HTR-8/SVneo (cell line): ENCODE measurements at places on chromosomes 16 and 17.

- peak; percentile 75 for DNase-seq
Measured at GRCh38 chr16:2333772-2334379, 6.7 kb downstream of the ABCA3 start.

- DNase-seq = no peak
Measured at GRCh38 chr16:70757183-70757582, 43.8 kb downstream of the VAC14 start.

DNA sequence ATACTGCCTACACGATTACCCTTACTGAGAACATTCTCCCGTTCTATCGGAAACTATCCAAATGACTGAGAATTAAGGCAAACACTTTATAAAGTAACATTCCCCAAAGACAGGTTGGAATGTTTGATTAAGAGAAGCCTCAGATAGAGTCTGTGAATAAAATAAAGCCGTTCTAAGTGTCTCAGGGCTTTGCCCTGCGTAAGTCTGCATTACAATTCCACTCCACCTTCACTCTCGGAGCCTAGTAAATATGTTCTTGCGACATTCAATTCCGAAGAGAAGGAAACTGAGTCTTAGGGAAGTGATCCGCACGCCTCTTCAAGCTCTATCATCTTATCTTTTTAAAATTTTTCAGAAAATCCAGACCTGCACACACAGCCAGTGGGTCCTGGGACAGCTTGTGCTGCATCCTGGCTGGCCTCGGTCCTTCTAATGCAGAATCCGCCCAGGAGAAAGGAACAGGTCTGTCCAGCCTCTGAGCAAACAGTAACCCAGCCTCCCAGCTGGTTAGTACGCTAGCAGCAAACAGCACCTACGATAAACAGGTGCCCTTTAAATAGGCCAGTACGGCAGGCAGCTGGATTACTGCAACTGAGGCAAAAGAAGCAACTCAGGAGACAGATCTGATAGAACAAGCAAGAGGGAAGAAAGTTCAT, 254.1 kb upstream of the IRX3 start:
- DNase-seq = no peak

DNA sequence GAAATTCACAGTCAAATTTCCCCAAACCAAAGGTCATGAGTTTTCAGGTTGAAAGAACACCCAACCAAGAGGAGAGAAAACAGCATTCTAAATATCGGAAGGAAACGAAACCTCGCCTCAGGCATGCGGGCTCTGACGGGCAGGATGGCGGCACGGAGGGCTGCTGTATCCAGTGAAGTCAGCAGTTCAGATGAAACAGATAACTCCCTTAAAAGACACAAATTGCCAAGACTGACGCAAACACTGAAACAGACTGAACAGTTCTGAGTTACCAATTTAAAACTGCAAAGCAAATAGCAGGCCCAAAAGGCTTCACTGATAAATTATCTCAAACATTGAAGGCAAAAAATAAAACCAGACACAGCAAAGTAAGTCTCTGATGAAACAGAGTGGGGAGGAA, 20.6 kb upstream of the CDH15 start:
- DNase-seq = no peak

DNA sequence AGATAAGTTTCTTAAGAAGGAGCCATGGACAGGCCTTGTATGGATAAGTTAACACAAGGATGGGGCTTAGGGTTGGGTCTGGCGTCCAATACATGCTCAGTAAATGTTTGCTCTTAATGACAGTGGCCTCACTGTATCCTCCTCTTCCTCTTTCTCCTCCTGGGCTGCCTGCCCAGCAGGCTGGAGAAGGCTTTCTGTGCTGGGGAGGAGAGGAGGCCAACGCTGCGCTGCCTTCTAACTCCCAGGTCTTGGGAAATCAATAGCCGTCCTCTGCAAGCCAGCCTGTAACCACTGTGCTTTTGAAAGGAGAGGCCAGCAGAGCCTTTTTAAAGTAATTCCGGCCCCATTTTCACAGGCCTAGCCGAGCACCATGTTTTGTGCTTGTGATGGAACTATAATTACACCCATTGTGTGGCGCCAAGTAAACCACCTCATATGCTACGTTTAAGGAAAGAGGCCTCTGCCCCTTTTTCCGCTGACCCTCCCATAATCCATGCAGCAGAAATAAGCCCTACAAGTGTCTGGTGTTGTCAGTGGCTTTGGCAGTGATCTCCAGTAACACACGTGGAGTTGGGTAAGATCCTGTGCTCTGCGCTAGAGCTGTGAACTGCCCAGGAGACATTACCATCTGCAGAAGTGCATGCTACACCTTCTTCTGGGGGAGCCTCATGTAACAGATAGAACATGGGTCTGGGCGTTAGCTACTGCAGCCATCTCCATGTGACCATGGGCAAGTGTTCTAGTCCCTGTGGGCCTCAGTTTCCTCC, 368.2 kb downstream of the SNX29 start:
- no peak for DNase-seq

DNA sequence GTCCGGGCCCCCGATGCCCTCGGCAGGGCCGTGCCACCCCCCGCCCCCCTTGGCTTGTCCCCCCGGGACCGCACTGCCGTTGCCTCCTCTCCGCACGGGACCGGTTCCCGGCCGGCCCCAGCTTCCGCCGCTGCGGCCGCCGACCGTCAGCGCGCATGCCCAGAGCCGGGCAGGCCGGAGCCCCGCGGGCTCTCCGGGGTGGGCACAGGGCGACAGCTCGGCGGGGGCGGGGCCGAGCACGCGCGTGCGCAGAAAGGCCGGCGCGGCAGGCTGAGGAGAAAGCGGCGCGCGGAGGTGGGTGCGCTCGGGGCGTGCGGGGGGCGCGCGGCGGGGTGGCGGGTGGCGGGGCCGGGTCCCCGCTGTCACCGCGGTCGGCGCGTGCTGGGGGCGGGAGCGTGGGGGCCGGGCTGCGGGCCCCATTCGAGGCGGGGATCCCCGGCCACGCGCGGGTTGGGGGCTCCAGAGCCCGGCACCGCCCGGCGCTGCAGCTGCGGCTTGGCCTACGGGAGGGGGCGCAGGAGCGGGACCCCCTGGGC, at the start of gene TBC1D24:
TSS of gene TBC1D24 (plus strand) at position 251 of the 536 bp plus-strand sequence. CDS start 21,022 bp downstream, outside the sequence.
- DNase-seq = peak; percentile 96

DNA sequence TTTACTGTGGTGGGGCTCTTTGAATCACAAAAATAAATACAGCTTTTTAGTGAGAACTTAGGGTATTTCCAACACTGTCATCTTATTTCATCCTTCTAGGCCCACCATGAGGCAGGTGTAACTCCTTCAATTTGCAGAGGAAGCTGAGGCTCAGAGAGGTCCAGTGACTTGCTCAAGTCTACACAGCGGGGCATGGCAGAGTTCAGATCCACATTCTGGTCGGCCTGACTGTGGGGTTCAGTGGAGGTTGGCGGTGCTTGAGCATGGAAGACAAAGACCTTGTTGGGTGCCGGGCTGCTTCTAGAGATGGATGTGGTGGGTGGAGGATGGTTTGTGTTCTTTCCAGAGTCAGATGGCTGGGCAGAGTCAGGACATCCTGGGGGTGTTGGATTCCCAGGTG, 39.8 kb downstream of the PLCG2 start:
- no peak for DNase-seq

DNA sequence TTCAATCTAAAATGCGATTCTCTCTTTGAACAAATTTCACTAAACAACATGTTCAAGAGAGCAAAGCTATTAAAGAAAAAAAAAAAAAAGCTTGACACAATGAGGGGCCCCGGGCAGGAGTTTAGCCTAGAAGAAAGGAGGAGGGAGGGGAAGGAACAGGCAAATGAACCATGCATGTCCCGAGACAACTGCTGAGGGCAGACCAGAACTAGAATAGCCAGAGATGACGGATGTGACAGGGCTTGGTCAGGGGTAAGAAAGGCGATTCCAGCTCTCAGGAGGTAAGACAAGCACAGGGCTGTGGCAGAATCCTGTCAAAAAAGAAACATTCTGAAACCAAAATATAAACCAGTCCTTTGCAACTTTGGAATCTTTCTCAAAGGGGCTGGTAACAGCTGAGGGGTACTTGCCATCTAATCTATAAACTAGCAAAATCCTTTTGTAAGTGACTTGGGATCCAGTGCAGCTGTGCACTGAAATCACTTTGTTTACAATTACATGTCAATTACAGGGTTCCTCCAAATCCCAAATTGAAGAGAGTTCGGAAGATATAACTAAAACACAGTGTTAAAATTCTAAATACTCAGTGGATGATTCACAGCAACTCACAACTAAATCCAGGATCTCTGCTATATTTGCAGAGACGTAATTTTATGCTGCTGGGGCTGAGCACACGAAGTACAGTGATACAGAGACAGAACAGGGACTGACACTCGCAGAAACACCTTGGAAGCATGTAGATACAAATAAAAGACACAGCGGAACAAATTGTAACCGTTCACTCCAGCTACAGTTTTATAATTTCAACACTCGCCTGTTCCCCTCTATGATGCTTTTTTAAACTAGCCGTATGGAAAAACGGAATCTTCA, 567.4 kb upstream of the ZFHX3 start:
- DNase-seq = no peak

- no peak for DNase-seq
Measured at GRCh38 chr16:73231944-73232554, 184.1 kb upstream of the ZFHX3 start.

GRCh38 chr17:40813804-40814203, 8.6 kb downstream of the KRT10 start:
- DNase-seq = no peak

DNA sequence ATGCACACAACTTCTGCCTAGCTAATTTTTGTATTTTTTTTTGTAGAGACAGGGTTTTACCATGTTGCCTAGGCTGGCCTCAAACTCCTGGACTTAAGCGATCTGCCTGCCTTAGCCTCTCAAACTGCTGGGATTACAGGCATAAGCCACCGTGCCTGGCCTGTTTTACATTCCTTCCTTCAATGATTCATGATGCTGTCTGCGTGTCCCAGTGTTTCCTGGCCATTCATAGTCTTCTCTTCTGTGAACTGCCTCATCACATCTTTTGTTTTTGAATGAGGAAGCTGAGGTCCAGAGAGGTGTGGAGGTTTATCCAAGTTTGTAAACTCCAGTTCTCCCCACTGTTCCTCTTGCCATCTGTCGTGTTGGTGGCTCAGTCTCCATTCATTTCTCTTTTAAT, 64.5 kb upstream of the MED9 start:
- DNase-seq = peak; percentile 51

DNA sequence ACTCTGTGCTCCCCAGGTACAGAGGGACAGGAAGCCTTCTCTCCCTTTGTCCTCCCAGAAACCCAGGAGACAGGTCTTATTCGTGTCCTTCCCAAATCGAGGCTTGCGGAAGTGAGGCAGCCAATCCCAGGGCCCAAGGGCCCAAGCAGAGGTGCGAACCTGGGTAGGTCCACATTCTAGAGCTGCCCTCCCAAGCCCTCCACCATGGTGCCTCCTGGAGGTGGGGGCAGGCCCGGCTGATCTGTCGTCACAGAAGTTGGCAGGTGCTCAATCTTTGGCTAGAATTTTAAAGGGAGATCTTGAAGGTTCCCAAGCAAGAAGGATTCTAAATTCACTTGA, 21.5 kb downstream of the MRC2 start:
- no peak for DNase-seq

- no peak for DNase-seq
Measured at GRCh38 chr16:4260360-4260759, 12.5 kb downstream of the TFAP4 start.

- no peak for DNase-seq
Measured at GRCh38 chr17:19672009-19672750, 23.6 kb downstream of the ALDH3A2 start.

DNA sequence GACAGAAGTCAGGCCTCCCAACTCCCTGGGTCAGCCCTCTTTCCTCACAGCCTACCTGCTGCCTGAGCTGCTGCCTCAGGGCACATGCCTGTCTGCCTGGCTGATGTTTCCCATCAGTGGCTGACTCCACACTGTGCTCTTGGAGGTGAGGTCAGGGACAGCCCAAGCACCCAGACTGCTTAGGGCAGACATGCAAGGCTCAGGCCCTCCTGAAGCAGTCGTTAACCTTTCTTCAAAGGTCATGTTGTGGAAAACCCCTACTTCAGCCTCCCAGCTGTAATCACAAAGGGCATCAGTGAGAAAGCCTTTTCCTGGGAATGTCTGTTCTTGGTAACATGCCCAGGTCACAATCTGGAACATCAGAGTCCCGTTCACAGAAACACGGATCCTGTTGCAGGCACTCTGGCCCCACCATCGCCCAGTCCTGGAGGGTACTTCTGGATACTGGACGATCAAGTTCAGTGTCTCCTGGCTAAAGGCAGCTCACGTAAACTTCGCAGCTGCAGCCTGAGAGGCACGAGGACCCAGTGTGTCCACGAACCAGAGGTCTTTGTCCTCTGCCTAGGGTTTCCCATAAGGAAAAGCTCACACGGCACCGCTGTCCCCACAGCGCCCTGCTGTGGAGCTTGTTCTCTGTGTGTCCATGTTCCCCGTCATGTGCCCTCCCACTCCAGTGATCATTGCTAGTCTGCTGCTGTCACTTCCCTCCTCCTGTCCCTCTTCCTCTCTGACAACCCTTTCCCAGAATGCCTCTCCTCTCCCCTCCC, 54.9 kb downstream of the GNAO1 start:
- peak; percentile 59 for DNase-seq

DNA sequence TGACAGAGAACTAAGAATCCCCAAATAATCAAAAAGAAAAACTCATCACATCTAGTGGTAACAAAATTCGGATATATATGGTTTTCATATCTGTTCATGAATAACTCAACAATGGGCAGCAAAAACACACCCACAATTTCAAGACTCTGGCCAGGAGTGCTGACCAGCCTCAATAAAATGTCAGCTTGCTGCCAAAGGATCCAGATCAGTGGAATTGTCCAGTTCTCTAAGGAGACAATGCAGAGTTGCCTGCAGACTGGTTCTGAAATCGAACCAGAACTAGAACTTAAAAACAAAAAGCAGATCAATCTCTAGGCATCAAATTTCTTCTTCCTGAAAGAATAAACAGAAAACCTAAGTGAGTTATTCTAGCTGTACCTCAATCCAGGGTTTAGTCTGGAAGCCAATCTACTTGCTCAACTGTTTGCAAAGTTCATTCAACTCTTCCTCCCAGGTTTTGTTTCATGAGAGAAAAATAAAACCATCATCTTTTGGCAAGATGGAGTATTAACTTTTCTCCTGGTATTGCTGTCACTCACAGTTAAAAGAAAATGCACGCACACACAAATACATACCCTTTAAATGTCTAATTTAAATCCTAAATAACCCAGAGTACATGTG, 61.0 kb downstream of the CFDP1 start:
- DNase-seq = no peak

- no peak for DNase-seq
Measured at GRCh38 chr16:19879241-19879792, 5.3 kb downstream of the GPRC5B start.

DNA sequence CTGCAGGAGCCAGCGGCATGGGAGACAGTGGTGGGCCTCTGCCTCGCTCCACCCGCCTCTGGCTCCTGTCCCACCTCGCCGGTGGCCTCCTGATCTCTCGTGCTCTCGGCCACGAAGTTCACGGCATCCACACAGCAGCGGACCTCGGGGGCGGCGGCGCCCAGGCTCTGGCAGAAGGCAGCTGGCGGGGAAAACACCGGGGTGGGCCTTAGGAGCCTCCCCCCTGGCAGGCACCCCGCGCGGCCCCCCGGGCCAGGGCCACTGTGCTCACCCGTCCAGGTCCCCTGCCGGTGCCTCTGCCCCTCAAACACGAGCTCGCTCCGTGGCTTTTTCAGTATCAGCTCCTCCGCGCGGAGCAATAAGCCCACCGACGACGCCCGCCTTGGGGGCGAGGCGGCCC, 409 bp upstream of the C17orf107 start:
- no peak for DNase-seq
